NCI-H446 treated with DMSO at 0.1 percent for 48 hours (cell line): ENCODE measurements at places on chromosomes 11 and 22.
A peak's percentile ranks its signal among the peaks of the same experiment; 100 is the strongest.

DNA sequence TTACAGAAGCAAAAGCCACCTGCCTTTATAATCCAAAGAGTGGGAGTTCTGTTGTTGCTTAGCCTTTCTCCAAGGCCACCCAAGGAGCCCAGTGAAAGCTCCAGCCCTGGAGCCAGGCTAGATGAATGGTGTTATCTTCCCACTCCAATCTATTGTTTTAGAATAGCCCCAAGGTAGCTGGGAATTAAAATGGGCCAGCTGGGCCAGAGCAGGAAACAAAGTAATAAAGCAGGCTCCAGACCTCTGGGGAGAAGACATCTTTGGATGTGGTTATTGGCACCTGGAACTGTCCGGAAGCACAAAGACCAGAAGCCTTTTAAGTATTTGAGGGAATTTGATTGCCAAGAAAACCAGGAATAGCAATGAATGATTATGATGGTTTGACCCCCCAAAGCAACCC is 8.8 kb downstream of the C11orf96 start:
- no peak for DNase-seq

DNA sequence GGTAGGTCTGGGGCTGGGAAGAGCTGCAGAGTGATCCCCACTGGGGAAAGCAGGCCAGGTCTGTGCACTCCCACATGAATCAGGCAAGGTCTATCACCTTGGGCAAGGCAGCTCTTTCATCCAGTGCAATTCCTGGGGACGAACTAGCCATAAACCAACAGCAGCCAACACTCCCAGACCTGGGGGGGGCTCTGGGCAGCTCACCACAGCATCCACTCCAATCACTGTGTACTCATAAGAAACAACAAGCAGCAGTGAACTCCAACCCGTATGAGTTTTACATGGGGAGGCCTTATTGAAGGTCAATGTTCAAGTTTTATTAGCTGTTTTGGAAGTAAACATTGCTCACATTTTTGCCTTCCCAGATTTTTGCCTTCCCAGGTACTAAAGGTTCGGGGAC is 157.4 kb upstream of the NAV2 start:
- no peak for DNase-seq

- DNase-seq = no peak
Measured at GRCh38 chr11:78201096-78201818, 12.5 kb downstream of the USP35 start.

- DNase-seq = no peak
Measured at GRCh38 chr11:19216021-19216420, 14.2 kb upstream of the CSRP3 start.

- DNase-seq = no peak
Measured at GRCh38 chr11:66004186-66004585, 1.9 kb downstream of the BANF1 start.

GRCh38 chr11:8823174-8823742 is 87.7 kb upstream of the AKIP1 start:
- no peak for DNase-seq

DNA sequence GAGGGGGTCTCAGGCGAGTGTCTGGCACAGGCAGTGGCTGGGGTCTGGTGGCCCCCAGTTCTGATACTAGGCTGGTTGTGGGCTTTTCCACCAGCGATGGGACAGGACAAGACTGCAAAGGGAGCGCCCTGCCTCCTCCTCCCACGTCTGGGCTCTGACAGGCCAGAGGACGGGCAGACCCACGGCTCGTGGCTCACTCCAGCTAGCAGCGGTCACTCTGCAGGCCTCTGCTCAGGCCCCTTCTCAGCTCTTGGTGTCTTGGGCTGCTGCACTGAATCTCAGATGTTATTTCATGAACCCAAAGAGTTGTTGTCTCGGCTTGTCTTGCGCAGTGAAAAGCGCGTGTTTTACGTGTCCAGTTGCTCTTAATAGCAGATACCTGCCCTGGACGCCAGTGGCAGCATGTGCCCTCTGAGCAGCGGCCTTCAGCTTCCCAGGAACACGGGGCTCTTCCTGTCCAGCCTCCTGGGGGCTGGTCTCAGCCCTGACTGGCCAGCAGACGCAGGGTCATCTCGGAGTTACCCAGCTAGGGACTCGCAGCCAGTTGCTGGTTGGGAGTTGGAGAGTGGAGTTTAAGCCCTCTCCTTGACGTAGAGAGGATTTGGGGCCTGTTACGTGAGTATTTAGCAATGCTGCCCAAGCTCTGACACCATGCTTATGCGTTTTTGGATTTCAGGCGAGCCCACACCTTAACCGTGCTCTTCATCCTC is 9.6 kb downstream of the PTDSS2 start:
- DNase-seq = no peak

DNA sequence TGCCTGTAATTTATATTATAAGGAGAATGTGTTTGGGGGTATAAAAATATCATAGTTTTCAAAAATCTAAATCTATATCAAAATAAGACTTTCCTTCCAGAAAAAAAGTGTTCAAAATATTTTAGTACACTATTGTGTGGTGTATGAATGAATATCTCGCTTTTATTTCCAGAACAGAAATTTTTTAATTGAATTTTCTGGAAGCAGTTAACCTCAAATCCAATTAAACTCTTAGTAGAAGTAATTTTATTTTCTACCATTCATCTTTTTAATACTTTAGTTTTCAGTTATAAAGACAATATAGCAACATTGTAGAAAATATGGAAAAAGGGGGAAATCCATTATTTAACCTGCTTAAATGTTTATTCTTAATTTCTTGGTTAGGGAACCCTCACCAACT is 58.7 kb downstream of the ACER3 start:
- DNase-seq = no peak

GRCh38 chr11:1796413-1797011 is 32.8 kb upstream of the CTSD start:
- no peak for DNase-seq

DNA sequence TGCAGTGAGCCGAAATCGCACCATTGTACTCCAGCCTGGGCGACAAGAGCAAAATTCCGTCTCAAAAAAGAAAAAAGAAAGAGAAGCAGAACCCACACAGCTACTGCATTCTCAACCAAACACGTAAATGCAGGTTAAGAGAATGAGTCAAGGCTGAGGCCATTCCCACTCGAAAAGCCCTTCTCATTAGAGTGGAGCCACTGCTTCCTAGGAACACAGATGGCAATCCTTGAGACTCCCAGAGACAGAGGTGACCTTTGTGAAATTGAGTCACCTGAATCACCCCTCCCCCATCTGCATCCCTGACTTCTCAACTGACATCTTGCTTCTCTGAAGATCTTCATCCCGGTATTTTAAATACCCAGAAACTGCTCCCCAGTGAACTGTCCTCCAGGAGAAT is 8.2 kb downstream of the PACSIN2 start:
- DNase-seq = no peak

DNA sequence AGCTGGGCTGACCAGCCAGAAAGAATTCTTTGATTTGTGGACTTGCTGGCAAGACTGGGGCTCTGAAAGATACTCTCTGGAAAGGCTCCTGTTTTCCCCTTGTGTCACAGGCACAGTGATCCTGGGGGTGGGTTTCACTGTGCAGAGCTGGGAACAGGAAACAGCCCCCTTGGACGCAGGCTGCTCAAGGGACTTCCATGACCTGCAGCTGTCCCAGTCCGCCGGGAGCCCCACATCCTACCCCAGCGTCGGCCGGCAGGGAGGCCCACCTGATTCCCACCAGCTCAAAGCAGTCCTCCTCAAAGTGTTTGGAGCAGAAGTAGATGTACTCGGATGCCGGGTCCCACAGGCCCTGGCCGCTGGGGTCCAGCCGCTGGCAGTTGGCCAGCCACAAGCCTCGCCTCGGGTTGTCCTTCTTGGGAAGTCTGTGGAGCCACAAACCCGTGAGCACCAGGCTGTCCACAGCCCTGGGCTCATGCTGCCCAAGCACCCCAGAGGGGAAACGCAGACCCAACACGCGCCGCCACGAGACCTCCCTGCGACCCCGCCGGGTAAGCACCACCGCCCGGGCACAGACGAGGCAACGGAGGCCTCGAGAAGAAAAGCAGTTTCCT is 824 bp downstream of the THAP7 start:
- DNase-seq = no peak

- no peak for DNase-seq
Measured at GRCh38 chr22:32607086-32607485, 132.5 kb downstream of the FBXO7 start.

DNA sequence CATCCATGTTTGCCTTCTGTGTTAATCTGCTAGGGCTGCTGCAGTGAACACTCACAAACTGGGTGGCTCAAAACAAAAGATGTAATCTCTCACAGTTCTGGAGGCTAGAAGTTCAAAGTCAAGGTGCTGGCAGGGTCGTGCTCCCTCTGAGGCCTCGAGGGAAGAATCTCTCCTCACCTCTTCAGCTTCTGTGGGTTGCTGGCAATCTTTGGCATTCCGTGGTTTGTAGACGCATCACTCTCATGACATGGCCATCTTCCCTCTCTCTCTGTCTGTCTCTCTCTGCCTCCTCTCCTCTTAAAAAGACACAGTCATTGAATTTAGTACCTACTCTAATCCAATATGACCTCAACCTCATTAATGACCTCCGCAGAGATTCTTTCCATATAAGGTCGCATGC is 78.8 kb downstream of the TSPAN18 start:
- no peak for DNase-seq

- DNase-seq = no peak
Measured at GRCh38 chr11:68373815-68374501, 61.6 kb downstream of the LRP5 start.

GRCh38 chr22:30402028-30402765 is 5.4 kb downstream of the SEC14L2 start:
- DNase-seq = no peak

- no peak for DNase-seq
Measured at GRCh38 chr11:107598225-107599139, 7.5 kb downstream of the ELMOD1 start.

- peak; percentile 9 for DNase-seq
Measured at GRCh38 chr11:68677432-68677831, 6.9 kb upstream of the GAL start.

GRCh38 chr11:20671856-20672546 is 2.6 kb downstream of the NELL1 start:
- DNase-seq = peak; percentile 15

- no peak for DNase-seq
Measured at GRCh38 chr11:110584150-110584549, 128.1 kb downstream of the ARHGAP20 start.

DNA sequence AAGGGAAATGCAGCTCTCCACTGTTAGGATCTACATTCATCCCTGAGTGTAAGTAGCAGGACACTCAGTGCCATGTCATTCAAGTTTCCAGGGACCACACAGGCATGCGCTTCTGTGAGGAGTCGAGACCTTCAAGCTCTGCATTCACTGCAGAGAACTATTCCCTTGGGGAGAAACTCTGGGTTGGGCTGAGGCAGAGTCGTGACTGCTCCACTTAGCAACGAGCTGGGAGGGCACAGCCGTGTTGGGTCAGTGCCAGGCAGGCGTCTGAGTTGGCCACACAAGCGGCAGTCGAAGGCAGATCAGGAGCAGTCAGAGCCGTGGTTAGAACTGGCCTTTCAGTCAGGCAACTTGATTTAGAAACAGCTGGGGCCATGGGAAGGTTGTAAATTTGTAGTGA is 14.7 kb downstream of the MPEG1 start:
- no peak for DNase-seq

DNA sequence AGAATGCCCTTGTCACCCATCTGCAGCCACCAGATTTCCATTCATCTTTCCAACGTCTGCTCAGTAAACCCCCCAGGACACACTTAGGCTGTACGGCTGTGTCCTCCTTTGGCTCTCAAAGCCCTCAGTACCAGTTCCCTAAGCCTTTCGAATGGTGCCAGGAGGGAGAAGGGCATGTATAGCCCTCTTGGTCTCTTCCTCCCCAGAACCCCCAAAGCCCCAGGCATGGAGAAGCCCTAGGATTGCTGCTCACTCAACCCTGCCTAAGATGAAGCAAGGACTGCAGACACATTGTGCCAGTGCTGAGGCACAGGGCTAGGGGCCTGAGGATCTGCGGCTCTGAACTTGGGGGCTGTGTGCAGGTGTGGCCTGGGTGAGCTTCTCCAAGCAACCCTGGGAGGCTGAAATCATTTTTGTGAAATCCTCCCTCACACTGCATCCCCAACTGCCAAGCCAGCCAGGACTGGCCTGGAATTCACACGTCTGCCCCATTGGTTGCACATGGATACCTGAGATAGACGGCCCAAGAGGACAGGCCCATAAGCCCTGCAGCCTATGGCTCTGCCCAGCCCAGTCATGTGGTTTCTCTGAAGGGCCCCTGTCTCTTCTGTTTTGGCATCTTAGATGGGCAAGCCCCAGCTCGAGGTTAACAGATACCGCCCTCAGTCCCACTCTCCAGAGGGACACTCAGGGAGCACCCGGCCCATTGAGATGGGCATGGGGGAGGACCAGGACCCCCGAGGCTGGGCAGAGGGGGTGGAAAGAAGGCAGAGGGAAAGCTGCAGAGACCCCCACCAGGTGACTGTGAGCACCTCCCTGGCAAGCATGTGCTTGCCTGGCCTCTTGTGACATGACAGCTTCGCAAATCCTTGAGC is 34.0 kb downstream of the KCNQ1OT1 start:
- no peak for DNase-seq

- no peak for DNase-seq
Measured at GRCh38 chr11:85133636-85134035, 493.5 kb downstream of the DLG2 start.

GRCh38 chr11:45512471-45513148 is 152.8 kb downstream of the CHST1 start:
- DNase-seq = peak; percentile 2

GRCh38 chr22:49026494-49027367 is 800.9 kb downstream of the BRD1 start:
- no peak for DNase-seq

DNA sequence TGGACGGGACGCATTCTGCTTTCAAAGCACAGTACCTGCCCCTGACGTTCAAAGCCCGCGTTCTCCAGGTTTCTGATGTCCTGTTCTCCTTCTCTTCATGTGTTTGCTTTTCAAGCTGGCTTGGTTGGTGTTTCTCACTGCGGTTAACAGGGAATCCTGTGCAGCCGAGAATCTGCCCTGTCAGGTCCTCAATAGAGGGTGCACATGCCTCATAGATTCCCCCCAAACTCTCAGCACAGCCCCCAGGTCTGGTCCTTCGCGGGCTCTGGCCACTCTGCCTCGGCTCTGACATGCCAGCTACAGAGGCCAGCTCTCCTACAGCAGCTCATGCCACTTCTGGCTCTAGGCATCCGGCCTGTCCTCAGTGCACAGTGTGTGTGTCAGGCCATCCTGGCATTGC is 1343.8 kb downstream of the TBC1D22A start:
- no peak for DNase-seq
